ENCODE measurements at places on chromosomes 1 and 21.

- no peak for DNase-seq
Measured at GRCh38 chr21:41973427-41973831, 19.6 kb upstream of the C2CD2 start.

- no peak for DNase-seq
Measured at GRCh38 chr1:118918230-118918939, 69.8 kb downstream of the TBX15 start.

GRCh38 chr1:91809317-91809716 lies 76.6 kb downstream of the TGFBR3 start:
- no peak for DNase-seq

- no peak for DNase-seq
Measured at GRCh38 chr21:14889080-14889810, 175.6 kb downstream of the NRIP1 start.

DNA sequence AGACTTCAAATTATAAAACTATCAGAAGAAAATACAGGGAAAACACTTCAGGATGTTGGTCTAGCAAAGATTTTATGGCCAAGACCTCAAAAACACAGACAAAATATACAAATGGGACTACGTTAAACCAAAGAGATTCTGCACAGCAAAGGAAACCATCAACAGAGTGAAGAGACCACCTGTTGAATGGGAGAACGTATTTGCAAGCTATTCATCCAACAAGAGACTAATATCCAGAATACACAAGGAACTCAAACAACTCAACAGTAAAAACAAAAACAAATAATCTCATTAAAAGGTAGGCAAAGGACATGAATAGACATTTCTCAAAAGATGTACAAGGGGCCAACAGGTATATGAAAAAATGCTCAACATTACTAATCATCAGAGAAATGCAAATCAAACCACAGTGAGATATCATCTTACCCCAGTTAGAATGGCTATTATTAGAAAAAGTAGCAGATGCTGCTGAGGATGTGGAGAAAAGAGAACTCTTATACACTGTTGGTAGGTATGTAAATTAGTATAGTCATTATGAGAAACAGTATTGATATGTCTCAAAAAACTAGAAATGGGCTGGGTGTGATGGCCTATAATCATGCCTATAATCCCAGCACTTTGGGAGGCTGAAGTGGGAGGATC lies 112.6 kb downstream of the LRIG2 start:
- DNase-seq: no peak

DNA sequence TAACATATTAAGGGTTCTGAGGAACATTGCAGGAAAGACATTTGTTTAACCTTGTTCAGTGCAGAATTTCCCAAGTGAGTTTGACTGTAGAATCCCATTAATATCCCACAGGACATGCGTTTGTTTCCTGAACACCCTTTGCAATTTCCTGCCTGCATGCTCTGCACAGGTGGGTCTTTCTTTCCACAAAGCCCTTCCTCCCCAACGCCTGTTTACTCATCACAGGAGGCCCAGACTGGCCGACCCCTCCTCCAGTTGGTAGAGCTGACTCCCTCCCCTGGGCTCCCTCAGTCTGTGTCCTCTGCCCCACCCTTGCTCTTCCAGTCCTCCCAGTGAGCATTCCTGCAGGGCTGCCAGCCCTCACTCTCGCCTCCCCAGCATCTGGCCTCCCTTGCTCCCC lies 47.5 kb upstream of the CTPS1 start:
- no peak for DNase-seq

DNA sequence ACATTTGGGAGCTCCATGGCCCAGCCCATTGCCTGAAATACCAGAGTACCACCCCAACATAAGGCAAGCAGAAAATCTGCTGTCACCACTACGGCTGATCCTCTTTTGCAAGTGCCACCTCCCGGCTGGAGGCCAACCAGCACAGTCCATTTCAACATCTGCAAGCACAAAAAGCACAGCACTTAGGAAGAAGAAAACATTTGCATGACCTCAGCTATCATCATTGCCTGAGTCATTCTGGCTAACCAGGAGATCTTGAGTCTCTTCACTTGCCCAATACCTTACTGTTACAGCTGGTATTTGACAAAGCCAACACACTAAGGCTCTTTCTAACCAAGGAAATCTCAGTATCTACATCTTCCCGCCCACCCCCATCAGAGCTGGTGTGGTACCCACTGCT lies 55.9 kb downstream of the NEK7 start:
- DNase-seq: no peak

- DNase-seq: no peak
Measured at GRCh38 chr21:28437061-28437460, 555.6 kb downstream of the LTN1 start.

DNA sequence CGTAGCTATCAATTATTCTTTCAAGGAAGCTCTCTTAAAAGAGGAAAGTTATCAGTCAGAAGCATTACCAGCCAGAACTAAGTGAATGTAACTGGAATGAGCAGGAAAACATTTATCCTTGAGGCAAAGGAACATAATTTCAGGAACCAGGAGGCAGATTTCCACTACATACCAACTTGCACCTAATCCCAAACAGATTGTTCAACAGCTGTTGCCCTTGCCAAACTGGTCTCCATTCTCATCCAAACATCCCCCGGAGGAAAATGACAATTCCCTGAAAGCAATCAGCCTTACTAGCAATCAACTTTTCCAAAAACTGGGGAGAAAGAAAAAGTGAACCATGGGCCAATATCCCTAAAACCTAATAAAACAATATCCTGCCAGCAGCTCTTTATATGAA lies 35.0 kb downstream of the ENAH start:
- DNase-seq: no peak

DNA sequence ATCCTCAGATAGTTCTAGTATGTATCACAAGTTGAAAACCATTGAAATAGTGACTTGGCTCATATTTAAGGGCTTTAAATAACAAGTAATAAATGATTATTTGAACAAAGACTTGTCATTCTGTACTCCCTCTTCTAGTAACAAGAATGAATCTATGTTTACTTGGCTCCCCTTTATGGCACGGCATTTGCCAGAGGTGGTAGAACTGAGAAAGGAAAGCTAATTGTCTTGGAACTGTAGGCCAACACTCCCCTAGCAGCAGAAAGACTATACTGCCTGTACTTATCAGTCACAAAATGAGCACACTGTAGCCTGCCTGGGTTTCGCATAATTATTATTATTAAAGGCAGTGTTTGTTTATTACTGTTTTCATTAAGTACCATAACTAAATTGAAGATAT lies 29.6 kb upstream of the SMYD2 start:
- DNase-seq: no peak

DNA sequence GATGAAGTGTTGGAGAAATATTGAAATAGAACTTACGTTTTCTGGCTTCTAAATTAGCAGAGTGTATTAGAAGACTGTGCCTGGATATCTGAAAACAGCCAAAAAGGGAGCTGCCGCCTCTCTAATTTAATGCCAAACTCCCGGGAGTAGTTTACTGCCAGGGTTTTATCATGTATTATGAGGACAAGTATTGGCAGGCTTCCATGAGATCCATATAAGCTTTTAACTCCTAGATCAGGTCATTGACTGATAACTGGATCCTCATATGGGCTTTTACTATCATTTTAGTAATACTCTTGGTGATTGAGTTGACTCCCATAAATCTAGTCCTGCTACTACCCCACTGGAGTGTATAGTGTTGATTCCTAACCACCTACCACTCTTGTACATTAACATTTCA lies 178.4 kb upstream of the CXADR start:
- no peak for DNase-seq

DNA sequence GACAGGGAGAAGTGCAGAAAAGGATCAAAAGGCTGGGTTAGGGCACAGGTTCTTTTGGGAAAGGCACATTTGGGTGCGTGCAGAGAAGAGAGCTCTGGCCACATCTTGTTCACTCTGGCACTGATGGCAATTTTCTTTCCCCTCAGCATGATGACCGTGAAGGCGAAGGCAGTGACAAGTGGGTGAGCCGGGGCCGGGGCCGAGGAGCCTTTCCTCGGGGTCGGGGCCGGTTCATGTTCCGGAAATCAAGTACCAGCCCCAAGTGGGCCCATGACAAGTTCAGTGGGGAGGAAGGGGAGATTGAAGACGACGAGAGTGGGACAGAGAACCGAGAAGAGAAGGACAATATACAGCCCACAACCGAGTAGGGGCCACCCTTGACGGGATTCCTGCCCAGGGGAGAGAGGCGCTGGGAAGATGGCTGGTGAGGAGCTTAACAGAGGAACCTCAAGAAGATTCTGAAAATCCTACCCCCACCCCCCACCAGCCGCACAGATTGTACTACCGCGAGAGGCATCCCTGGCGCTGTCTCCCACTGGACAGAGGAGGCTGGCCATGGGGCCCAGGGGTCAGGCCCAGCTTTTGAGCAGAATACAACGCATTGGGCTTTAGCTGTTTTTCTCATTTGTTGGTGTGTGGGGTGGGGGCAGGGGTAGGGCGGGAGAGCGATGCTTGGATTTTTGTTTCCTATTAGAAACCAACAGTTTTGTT lies 2.4 kb upstream of the SH3D21 start:
- no peak for DNase-seq

- DNase-seq: peak; percentile 35
Measured at GRCh38 chr1:4016351-4017130, 116.5 kb upstream of the C1orf174 start.

- no peak for DNase-seq
Measured at GRCh38 chr1:76494807-76495206, 372.5 kb upstream of the ST6GALNAC5 start.

DNA sequence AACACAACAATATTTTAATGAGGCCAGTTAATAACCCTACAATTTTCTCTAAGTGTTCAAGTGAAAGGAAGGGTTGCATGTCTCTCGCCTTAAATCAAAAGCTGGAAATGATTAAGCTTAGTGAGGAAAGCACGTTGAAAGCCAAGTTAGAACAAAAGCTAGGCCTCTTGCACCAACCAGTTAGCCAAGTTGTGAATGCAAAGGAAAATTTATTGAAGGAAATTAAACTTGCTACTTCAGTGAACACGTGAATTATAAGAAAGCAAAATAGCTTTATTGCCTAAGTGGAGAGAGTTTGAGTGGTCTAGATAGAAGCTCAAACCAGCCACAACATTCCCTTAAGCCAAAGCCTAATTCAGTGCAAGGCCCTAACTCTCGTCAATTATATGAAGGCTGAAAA lies 135.6 kb downstream of the DUSP10 start:
- no peak for DNase-seq

GRCh38 chr21:35197992-35198431 lies 148.9 kb upstream of the RUNX1 start:
- DNase-seq: no peak

DNA sequence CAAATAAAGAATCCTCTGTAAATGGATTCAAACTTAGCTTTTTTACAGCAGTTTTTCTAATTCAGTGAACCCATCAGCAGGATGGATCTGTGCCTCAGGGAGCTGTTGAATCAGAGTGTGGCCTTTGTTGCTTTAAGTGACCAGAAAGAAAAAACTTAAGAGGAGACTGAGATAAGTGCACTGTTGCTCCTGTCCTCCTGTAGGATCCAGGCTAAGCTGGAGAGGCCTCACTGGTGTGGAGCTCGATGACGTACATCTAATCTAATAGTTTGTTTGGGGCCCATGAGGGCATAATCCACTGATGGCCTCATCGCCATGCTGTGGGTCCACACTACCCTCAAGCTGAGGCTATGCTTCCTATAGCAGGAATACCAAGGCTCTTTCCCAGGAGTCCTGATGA lies 10.6 kb downstream of the DIP2A start:
- DNase-seq: no peak

DNA sequence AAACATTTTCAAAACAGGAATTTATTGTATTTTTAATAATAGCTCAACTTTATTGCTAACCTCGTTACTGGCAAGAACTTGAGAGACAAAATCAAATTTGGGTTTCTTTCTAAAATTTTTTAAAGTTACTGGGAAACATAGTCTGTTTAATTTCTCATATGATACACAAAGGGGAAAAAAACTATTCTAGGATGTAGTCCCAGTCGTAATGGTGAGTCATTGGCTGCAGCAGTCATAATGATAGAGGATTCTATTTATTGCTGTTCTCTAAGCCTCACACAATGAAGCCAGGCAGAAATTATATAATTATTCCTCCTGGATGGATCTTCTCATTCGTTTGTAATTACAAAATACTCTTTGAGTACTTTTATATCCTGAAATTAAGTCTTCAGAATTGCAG lies 326.5 kb upstream of the SGIP1 start:
- DNase-seq: no peak

DNA sequence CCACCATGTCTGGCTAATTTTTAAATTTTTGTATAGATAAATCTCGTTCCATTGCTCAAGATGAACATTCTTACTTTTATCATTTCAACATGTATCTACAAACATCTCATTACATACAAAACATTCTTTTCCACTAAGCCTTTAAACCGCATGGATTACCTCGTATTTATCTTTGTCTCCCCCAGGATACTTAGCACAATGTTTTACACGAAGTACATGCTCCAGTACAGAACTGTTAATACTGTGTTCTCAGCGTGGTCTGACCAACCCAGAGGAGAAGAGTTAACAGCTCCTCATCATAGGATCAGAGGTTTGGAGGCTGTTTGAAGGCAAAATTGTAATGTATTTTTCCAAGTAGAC lies 7.4 kb downstream of the PIK3C2B start:
- no peak for DNase-seq

DNA sequence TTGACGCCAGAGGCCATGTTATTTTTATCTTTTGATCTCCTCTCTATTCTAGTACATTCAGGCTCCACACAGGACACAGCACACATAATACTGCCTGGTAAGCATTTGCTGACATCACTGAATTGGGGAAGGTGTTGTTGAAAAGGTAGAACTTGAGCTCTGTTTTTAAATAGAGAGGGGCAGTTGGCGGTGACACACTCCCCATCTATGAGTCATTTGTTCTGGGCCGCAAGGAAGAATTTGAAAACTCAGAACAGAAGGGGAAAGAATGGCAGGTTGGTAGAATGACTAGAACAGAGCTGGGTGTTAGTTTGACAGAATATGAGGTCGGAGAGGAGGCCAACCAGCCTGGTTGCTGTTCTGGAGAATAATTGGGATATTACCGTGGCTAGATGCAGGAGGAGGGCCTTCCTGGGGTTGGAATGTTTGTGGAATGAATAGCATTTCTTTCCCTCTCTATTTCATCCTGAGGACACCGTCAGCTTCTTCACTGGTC lies 52.1 kb upstream of the ERRFI1 start:
- no peak for DNase-seq

Measured in ecto neural progenitor cell (in vitro differentiated cells).